ENCODE measurements at places on chromosomes 13 and 19.

DNA sequence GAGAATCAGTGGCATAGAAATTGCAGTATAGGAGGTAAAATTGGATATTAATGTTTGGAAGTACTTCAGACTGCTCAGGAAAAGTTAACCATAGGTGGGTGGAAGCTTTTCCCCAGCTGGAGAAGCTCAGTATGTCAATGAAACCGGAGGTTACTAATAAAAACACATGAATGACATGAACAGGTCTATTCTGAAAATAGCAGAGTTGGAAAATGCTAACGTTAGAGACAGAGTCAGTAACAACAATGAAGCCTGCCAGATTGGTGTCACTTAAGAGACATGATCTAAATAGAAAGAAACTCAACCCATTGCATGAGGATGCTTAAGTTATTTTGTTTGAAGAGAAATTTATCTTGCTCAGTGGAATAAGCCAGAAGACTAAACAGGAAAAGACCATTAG, 364.5 kb downstream of the DNAJC15 start:
- no peak for DNase-seq

DNA sequence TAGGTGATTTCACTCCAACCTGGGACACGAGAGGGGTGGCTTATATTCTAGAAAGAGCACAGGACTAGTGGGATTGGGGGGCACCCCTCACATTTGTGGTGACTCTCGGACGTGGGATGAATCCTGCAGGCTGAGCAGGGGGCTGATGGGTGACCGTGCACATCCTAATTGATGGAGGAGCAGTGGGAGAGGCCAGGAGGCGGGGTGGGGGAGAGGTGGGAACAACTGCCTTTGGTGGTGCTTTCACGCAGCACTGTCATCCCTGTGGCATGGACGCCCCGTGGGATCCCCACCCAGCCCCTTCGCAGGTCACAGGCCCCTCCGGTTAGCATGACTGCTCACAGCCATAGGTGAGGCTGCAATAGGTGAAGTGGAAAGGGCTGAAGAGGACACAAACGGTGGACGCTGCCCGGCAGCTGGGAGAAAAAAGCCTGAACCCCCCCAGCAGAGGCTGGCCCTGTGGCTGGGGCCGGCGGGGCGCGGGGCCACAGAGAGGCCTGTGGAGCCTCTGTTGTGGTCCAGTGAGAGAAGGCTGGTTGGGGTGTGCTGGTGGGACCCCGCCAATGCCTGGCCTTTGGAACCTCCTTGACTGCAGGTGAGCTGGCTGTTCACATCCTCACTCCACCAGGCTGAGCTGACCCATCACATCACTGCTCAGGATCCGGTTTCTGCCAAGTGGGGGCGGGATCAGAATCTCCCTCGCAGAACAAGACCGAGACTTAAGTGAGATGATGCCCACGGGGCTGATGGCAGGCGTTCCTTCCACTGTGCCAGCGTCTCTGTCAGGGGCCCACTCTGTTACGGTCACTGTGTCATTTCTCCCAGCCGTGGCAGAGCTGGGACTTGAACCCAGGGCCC, 325.4 kb downstream of the TEX29 start:
- no peak for DNase-seq

GRCh38 chr13:64675255-64675892, 2554.8 kb downstream of the PCDH9 start:
- DNase-seq, result no peak

- no peak for DNase-seq
Measured at GRCh38 chr13:68998056-68998455, 1109.6 kb upstream of the ATXN8OS start.

GRCh38 chr19:8017808-8018207, 12.4 kb upstream of the ELAVL1 start:
- DNase-seq, result no peak

GRCh38 chr19:18205200-18205892, 1.5 kb upstream of the RAB3A start:
- DNase-seq, result no peak

GRCh38 chr19:32453736-32454135, 48.2 kb downstream of the DPY19L3 start:
- DNase-seq, result no peak

- DNase-seq, result peak; percentile 22
Measured at GRCh38 chr19:11373166-11373884, 1.1 kb upstream of the SWSAP1 start.

DNA sequence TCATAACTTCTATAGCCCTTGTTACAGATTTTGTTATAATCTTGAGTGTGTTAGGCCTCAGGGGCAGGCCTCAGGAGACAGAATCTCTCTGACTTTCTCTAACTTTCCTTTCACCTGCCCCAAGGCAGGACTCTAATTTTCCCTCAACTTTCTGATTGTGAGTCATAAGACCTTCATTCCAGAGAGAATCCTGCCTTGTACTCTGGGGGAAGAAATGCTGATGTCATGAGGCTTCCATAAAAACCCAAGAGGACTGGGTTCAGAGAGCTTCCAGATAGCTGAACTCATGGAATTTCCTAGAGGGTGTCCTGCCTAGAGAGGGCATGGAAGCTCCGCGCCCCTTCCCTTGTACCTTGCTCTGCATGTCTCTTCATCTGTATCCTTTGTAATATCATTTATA, 5.3 kb upstream of the KBTBD6 start:
- DNase-seq, result no peak

GRCh38 chr19:7924651-7925170, 1.2 kb downstream of the CTXN1 start:
- no peak for DNase-seq

DNA sequence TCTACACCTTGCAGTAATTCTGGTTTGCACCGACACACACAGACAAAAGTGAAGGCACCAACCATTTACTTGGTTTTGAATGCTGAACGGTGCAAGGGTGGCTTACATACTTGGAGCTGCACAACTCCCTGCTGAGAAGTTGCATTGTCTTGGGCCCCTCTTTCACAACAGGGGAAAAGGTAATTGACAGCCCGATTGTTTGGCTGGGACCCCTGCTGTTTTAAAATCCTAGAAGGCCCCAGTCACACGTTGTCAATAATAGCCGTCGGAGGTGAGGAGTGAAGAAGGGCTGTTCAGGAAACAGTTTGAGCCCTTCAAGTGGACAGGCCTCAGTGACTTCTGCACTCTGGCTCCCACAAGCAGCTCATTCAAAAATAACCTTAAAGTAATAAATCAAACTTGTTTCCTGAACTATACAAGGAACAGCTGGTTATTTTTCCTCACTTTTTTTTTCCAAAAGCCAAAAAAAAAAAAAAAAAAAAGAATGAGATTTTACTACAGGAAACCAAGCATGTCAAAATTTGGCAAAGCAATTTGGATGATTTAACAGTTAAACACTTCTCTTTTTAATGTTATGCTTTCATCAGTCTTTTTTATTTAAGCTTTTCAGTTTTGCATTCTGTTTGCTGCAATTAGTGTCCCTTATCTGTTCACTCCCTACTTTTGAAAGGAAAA, 19.0 kb upstream of the SPRY2 start:
- no peak for DNase-seq

DNA sequence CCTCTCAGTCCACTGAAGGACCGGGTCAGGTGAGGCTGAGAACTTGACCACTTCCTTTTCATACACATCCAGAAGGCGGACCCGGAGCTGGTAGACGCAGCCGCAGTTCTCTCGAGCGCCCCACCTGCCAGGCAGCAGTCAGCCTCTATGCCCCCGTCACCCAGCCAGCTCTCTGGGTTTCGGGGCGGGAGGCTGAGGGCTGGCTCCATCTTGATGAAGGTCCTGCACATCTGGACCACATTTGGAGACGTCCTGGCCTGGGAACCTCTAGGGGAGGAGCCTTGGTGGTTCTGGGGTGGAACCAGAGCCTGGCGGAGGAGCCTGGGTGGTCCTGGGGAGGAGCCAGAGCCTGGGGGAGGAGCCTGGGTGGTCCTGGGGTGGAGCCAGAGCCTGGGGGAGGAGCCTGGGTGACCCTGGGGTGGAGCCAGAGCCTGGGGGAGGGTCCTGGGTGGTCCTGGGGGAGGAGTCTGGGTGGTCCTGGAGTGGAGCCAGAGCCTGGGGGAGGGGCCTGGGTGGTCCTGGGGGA, 14.3 kb downstream of the MRPS12 start:
- no peak for DNase-seq

- peak; percentile 23 for DNase-seq
Measured at GRCh38 chr19:14405758-14406644, 13.1 kb downstream of the DDX39A start.

DNA sequence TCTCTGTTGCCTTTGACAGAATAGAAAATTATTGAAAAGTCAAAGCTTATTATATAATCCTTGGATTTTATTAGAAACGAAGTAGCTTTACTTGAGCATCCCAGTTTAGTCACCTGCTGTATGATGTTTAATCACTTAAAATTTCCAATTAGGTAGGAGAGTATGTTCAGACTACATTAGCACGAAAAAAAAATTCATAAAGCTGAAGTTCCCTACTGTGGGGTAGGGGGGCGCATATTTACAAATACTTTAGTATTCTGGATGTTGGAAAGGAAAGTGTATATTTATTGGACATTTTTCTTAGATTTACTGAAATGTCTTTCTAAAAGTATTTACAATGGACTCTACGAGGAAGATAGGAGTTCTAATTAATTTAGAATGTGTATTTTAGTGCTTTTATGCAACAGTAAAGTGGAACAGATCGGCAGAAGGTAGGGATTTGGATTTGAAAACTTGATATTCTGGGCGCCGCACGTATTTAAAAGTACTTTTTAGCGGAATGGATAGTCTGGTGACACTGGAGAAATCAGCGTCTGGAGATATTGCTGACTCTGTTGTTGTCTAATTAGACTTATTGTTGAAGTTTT, 1.9 kb downstream of the CDK8 start:
- DNase-seq, result no peak

DNA sequence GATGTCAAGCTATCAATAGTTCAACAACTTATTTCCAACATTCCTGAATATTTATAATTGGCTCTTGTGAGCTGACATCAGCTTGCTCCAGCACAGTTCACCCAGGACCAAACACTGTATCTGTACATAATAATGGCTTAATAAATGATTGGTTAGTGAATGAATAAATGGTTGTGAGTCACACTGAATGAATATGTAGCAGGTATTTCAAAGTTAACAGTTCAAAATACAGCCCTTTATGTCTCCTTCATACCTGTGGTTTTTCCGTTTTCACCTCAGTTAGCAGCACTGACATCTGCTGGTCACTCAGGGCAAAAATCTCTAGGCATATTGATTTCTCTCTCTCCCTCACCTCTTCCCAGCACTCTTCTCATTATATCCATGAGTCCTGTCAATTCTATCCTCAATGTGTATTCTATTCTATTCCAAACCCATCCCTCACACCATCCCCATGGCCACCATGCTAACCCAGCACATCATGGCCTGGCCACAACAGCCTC, 76.3 kb downstream of the PEG3 start:
- no peak for DNase-seq

DNA sequence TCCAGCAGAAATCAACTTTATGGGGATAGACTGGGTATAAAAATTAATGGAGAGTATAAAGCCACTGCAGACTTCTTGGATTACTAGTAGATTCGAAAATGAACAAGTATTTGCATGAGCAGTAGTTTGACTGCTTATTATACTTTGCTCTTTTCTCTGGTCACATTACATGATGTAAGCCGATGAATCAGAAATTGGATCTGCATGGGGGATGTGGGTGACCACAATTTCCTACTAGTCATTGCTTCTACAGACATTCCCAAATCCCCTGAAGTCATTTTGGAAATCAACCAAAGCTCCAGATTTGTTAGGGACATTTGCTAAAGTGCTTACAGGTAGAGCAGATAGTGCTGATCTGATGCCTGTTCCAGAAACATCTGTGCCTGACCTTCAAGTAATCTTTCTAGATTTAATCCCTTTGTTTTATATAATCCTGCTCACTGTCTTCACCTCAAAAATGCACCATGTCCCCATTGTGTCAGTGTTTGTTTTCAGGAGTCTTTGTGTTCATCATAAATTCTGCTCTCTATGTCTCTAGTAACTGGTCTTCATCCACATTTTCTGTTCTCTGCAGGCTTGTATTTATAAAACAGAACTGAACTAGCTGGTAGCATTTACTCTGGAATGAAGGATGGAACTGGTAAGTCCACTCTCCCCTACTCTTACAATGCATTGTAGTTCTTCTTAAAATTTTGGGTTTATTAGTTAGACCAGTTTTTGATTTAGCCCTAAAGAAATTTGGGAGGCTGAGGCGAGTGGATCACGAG, 201.5 kb upstream of the CSNK1A1L start:
- no peak for DNase-seq

DNA sequence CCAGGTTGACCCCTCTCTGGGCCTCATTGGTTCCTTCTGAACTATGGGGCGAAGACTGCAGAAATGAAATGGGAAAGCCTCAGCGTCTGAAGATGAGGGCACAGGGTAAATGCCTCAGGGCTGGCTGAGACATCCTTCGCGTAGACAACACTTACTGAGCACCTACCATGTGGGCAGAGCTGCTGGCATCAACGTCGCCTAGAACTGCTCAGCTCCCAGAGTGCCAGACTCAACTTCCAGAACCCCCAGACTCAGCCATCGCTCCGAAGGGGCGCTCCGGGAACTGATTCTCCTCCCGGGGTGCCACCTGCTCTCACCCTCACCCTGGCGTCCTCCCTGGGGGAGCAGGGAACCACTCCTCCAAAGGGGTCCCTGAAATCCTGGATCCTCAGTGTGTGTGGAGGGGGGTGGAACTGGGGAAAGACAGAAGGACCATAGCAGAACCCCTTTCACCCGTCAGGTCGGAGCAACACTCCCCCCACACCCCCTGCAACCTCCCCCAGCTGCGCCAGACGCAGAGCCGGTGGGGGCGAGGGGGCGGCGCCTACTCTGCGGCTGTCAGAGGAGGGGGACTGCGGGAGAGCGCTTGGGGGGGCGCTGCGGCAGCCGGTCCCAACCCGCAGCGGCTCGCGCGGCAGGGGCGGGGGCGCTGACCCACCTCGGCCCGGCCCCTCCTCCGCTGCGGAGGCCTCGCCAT, 8.2 kb upstream of the NFIC start:
- DNase-seq, result no peak

GRCh38 chr13:29810145-29810742, 40.2 kb downstream of the UBL3 start:
- no peak for DNase-seq

DNA sequence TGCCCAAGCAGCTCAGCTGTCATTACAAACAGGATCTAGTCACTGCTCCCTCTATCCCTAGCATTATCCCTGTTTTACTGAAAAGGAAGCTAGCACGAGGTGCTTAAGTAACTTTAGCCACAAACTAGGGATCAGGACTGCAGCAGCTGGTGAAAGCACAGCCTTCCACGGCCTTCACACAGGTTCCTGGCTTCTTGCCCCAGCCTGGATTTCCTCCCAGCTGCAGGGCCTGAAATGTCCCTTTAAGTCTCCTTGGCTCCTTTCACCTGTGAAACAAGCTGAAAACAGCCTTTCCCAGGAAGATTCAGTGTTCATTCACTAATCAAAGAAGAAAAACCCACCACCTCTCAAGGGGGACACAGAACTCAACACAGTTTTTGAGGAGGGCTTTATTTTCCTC, 754.5 kb downstream of the DIAPH3 start:
- no peak for DNase-seq

- DNase-seq, result no peak
Measured at GRCh38 chr13:32829269-32829668, 187.0 kb upstream of the KL start.

GRCh38 chr19:29708554-29709439, 6.3 kb downstream of the C19orf12 start:
- DNase-seq, result no peak

- DNase-seq, result no peak
Measured at GRCh38 chr19:18119013-18119716, 21.6 kb downstream of the MAST3 start.
